ENCODE measurements at places on chromosomes 3 and 15.

DNA sequence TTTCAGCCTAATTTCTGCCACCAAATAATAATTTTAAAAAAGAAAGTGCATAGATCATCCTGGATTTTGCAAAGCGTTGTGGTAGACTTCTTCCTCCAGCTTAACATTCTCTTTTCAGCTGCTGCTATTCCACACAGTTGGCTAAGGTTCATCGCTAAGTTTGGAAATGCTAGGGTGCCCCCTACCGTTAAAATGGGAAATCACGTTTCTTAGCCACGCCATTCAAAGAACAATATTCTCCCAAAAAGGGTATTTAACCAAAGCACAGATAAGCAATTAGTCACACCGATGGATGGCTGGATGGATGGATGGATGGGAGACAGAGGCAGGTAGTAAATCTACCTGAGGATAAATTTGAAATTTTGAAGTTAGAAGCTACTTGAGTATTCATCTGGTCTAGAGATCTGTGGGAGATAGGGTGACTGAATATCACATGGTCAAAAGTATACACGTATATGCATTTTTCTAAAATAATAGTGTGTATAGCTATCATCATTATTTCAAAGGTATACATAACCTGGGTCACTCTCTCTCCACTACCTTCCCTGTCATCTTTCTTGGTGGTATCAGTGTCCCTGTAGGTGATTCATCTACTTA is 67.2 kb downstream of the EFHB start:
- peak; percentile 53 for DNase-seq

DNA sequence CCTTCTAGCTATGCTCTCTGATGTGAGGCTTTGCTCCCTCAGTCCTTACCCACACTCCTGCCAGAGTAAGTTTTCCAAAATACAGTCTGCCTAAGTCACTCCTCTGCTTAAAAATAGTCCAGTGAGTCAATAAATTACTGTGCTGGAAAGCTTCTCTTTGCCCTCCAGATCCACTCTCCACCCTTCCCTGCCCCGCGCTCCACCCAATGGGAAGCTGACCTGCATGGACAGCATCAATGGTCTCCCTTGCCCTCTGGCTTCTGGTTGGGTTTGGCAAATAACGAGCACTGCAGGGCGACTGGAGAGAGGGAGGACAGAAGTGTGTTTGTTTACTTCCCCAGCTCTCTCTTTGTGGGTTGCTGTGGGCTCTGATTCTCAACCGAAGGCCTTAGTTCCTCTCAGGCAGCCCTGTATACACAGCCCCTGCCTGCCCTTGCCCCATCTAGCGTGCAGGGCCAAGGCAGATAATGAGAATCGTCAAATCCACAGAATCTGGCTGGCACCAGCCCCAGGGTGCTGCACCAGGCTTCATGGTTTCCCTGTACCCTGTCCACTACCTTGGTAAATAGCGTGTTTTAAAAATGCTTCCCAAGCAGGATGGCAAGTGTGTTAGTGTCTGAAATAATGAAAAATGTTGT is 110.4 kb downstream of the ADAMTSL3 start:
- DNase-seq = no peak

GRCh38 chr15:90358124-90359033 is 6.3 kb downstream of the ZNF774 start:
- no peak for DNase-seq

GRCh38 chr3:162274070-162274469 is 777.5 kb downstream of the OTOL1 start:
- DNase-seq = no peak

DNA sequence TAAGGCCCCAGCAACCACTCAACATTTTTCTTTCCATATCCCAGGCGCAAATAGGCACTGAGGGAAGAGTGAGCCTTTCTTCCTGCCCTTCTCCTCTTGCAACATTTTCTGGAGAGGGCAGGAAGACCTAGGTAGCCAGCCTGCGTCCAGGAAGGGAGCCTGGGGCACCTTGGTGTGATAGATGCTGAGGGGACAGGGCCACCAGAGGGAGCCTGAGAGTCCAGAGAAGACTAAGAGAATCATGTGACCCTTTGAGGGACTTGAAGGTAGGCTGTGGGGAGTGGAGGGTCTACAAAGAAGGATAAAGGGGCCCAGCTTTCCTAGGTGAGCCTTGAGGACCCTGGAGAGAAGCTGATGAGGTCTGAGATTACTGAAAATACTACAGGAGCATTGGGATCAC is 346.6 kb downstream of the CNTN6 start:
- no peak for DNase-seq

- DNase-seq = no peak
These were observed 31.9 kb upstream of the ADGRG7 start for GRCh38 chr3:100577382-100578008.

DNA sequence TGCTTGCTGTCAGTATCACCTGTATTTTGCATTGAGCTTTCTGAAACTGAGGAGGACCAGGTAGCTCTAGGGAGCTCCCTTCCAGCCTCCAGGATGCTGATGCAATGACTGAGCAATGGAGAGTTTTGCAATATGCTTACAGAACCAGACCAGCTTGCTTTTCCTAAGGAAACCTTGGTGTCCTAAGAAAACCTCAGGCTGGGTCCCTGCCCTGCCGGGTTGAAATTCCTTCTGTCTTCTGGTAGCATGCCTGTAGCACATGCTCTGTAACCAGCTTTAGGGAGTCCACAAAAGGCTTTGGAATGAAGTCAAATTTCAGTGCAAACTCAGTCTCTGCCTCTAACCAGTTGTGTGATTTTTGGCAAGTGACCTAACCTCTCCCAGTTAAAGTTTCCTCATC is 65.8 kb upstream of the GSK3B start:
- no peak for DNase-seq

DNA sequence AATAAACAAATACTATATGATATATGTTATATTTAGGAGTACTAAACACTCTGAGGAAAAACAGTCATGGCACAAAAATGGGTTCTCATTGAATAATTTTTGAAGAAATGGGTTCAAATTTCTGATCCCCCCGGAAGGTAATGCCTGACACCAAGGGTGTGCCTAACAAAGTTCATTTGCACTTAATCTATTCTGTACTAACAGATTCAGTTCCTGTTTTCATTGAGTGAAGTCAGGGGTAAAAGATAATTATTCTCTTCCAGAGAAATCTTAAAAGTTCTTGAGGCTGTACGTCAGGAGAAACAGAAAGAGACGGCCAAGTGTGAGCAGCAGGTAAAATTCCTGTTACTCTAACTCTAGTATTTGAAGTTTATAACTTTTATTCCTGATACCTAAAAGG is 34.5 kb upstream of the TMEM42 start:
- no peak for DNase-seq

DNA sequence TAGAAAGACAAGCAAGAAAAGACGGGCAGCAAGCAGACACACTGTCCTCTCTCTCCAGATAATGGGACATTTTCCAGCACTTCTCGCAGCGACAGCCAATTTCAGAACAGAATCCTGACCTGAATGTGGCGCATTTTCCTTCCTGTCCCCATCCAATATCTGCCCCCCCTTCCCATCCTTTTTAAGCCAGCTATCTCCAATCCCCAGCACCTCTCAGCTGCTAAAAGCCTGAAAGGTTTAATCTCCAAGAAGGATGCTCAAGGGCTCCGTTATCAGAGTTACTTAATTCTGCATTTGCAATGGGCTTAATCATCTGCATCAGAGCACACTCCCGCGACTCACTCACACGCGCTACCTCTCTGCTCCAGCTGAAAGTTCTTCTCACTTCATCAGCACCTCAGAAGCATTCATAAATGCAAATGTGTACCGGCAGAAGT is 50.5 kb downstream of the SRGAP3 start:
- no peak for DNase-seq

GRCh38 chr3:172030181-172030580 is 9.2 kb upstream of the FNDC3B start:
- no peak for DNase-seq

DNA sequence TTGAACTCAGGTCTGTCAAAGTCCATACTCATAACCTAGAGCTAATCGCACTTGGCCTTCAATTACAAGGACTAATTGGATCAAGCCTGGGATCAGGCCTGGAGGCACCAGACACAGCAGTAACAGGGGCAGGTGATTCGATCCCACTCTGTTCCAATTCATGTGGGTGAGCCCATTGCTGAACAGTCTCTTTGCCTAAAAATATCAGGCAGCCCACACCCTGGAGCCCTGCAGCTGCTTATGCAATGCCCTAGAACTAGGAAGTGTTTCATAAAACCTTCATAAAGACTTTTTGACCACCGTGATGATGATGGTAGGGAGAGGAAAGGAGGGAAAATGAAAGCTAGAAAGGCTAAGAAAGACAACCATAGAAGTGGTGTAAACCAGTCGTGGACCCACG is 47.8 kb upstream of the NEO1 start:
- DNase-seq = no peak

- peak; percentile 30 for DNase-seq
These were observed 30.0 kb downstream of the MB21D2 start for GRCh38 chr3:192887701-192888100.

- no peak for DNase-seq
These were observed 49.3 kb upstream of the TRPM1 start for GRCh38 chr15:31150732-31151231.

- DNase-seq = no peak
These were observed 49.0 kb downstream of the CLDN11 start for GRCh38 chr3:170467571-170468147.

GRCh38 chr3:138873471-138874278 is 38.9 kb upstream of the PIK3CB start:
- DNase-seq = no peak

DNA sequence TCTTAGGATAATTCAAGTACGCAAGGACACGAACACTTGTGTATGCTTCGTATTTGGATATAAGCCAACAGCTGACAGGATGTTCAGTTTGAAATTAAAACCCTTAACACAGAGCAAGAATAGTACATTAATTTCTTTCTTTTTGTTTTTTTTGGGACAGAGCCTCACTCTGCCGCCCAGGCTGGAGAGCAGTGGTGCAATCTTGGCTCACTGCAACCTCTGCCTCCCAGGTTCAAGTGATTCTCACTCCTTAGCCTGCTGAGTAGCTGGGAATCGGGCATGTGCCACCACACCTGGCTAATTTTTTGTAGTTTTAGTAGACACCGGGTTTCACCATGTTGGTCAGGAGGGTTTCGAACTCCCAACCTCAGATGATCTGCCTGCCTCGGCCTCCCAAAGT is 32.4 kb downstream of the TOMM70 start:
- no peak for DNase-seq

- no peak for DNase-seq
These were observed 30.9 kb downstream of the EAF1 start for GRCh38 chr3:15458212-15458780.

- no peak for DNase-seq
These were observed 72.5 kb downstream of the GTPBP8 start for GRCh38 chr3:113063126-113063894.

DNA sequence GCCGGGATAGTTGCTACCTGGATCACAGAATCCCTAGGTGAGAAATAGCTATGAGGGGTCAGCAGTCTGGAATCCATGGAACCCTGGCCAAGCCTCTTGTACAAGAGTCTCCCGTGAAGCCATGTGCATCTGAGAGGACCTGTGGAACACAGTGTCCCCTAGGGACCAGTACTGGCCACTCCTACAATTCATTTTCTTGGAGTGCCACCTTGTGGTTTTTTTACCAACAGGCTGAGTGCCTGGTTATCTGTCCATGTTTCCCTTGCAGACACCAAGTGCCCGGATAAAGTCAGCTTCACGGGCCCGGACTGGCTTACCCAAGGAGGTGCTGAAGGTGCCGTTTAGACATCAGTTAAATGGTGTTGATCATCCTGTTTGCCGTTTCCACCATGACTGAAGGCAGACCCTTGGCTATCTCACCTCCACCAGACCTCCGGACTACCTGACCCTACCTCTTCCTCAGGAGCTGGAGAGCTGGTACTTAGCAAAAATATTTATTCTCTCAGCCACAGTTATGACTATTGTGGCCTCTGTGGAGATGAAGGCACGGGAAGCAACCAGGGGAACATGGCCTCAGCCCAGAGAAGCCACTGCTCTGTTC is 93.9 kb downstream of the RBPMS2 start:
- DNase-seq = peak; percentile 19

- no peak for DNase-seq
These were observed 2.7 kb downstream of the INSYN1 start for GRCh38 chr15:73750438-73750837.

GRCh38 chr3:139024968-139025367 is 4.2 kb upstream of the PRR23B start:
- DNase-seq = no peak

- no peak for DNase-seq
These were observed 39.0 kb upstream of the TRAK1 start for GRCh38 chr3:42052132-42052483.

GRCh38 chr3:73437828-73438227 is 186.9 kb downstream of the PDZRN3 start:
- no peak for DNase-seq

DNA sequence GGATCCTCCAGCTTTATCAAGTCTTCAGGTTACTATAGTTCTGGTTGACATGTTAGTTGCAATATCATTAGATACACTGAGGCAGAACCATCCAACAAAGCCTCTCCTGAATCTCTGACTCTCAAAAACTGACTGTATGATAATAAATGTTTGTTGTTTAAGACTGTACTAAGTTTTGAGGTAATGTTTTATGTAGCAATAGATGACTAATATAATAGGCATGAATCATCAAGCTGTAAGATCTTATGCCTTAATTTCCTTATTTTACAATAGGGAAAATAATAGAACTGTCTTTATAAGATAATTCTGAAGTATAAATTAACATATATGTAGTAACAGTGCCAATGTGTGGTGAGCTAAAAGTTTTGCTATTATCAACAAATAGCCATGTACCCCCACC is 88.9 kb upstream of the TBC1D5 start:
- DNase-seq = no peak

DNA sequence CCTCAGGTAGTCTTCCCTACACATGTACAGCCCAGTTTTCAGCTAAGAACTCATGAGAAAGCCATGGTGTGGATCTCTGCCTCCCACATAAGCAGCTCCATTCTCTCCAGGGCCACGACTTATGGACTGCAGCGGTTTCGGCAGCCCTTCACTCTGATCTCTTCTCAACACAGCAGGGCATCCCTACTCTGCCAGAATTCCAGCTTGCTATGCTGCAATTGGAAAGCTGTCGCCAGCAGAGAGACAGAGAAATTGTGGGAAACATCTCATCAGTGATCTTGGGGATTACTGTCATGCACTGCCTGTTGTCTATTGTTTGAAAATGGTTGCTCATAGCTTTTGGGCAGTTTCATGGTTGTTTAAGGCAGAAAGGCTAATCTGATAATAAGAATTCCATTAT is 11.9 kb upstream of the BLM start:
- no peak for DNase-seq

DNA sequence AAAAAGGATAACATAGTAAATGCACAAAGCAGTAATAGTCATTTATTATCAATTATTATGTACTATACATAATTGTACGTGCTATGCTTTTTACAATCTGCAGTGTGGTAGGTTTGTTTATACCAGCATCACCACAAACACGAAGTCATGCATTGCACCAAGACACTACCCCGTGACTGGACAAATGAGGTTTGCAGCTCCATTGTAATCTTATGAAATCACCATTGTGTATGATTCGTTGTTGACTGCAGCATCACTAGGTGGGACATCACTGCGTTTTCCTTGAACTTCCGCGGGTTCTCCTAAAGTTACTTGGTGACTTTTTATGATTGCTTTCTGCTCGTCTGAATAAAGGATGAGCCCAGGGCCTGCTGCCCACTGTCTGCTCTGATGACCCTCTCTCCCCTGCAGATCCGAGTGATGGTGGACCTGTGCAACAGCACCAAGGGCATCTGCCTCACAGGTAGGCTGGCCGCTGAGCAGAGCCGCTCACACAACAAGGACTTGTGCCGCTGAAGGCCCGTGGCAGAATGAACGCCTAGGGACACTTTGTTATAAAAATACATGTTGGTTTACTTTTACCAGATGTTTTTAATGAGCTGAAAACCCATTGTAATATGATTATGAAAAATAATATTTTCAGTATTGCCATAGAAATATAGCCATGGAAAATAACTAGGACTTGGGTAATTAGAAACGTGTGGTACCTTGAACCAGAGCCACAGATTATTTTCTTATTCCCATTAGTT is 35.8 kb downstream of the GLDN start:
- no peak for DNase-seq
